ENCODE measurements at places on chromosomes 12 and 14. TPM values are rescaled to one million over a fixed set of nuclear protein-coding genes. Genes with fewer than 3 reads are reported as not detected.

Gene DCP1B
- total RNA-seq, result 6.9 TPM

Gene GALNT16
- 8.1 TPM for total RNA-seq

Gene SSPN
- 4.9 TPM for total RNA-seq

Gene SERPINA10
- total RNA-seq, result not detected

Gene USP44
- 3.4 TPM for total RNA-seq

Gene REP15
- 1.7 TPM for total RNA-seq

Gene MAP1LC3B2
- total RNA-seq, result 1.2 TPM

Gene FGD4
- 60.0 TPM for total RNA-seq

Gene TPPP2
- total RNA-seq, result not detected

Gene SERPINA9
- total RNA-seq, result not detected
